Stimulated activated CD4-positive, alpha-beta T cell treated with anti-CD3 and anti-CD28 coated beads, Interleukin-2, amount 100 ng/mL, for 4 hours (primary cell): ENCODE measurements at places on chromosomes 7 and 10.

DNA sequence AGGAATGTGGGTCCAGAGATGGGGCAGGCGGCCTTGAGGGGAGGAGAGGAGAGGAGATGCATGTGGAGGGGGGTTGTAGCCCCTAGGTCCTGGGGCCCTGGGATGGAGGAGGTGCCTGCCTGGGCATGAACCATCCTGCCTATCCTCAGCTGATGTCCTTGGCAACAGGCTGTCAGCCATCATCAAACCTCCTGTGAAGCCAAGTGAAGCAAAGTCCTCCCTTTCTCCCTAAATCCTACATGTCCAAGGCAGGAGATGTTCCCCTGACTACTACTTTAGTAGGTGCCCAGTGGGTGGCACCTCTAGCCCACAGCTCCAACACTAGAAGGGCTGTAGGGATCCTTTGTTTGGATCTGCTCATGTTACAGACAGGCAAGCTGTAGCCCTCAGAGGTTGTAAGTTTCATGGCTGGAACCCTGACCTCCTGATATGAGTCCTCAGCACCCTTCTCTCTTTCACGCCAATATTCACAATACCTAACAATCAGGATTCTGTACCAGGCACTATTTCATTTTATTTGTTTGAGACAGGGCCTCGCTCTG, 66.6 kb upstream of the SYPL1 start:
- DNase-seq, result no peak

GRCh38 chr10:14945108-14945507, 8.8 kb downstream of the DCLRE1C start:
- no peak for DNase-seq

GRCh38 chr7:78264105-78264504, 465.5 kb downstream of the PHTF2 start:
- DNase-seq, result no peak

GRCh38 chr7:129649128-129649690, 37.7 kb downstream of the NRF1 start:
- DNase-seq, result no peak

GRCh38 chr7:69929622-69930021, 331.3 kb downstream of the AUTS2 start:
- no peak for DNase-seq

DNA sequence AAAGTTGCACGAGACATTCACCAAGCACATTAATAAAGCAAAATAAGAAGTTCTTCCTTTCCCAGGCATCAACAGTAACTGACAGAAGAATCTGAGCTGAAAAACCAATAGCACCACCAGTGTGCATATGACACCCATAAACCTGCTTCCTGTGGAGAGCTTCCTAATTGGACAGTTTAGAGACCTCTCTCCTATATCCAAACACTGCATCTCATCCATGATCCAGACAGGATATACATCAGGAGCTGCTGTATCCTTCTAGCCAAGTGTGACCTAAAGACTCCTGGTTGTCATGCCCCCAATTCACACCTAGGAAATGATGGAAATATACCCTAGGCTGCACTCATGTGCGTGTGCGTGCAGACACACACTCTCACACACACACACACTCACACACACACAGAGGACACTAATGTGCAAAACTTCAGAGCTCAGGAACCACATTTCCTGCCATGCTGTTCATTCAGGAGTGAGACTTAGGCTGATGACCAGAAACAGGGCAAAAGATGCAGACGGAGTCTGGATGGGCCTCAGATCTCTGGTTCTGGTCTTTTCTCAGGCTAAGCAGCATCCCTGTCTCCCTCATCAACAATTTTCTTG, 58.0 kb downstream of the MAP3K8 start:
- DNase-seq, result no peak

- no peak for DNase-seq
Measured at GRCh38 chr10:95416270-95416669, 125.5 kb upstream of the PDLIM1 start.

- DNase-seq, result no peak
Measured at GRCh38 chr7:132619967-132620366, 43.7 kb upstream of the PLXNA4 start.

DNA sequence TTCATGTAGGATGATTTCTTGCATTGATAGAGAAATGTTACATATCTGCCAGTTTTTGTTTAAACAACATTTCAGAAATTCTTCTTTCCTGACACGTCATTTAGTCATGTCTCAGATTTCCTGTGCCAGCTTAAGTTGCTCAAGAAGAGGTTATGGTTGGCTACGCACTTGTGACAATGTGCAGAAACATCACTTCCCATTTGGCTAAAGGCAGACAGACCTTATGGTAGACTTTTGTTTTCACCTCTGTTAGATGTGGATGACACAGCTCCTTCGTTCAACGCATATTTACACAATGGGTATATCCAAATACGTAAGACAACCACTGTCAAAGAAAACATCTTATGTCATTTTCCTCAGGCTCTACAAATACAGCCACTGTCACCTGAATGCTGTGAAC, 125.8 kb downstream of the DOCK4 start:
- DNase-seq, result no peak

DNA sequence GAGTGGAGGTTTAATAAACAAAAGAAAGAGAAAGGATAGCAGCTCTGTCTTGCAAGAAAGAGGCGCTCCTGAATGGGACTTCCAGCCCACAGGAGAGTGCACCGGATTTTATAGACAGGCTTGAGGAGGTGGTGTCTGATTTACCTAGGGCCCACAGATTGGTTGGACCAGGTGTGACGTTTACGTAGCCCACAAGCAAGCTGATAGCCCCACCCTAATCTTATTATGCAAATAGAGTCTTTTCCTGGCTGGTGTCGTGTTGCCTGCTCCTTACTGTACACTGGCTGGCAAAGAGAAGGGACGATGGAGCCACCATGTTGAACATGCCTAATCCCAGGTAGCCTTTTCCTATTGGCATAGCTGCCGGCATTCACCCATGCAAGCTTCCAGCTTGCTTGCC, 319.7 kb upstream of the POM121L12 start:
- DNase-seq, result no peak

GRCh38 chr7:73770860-73771670, 995 bp upstream of the CLDN3 start:
- DNase-seq, result no peak

DNA sequence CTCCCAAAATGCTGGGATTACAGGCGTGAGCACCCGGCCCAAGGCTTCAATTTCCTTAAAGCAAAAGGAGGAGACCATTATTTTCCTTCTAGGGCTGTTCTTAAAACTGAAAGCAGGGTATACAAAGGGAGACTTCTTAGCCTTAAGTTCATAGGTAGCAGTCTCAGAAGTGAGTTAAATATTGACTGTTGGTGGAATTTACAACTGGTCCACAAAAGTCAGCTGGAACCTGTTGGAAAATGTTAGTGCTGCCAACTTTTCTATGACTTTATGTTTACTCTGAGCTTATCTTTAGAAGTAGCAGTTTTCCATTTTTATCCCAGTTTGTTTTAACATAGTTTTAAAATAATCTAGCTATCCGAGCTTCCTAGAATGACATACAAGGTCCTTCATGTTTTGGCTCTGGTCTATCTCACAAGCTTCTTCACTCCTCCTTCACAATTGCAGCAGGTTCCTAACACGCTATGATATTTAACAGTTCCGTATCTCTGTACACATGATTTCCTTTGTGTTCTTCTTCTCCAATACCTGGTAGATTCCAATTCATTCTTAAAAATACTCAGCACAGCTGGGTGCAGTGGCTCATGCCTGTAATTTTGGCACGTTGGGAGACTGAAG, 3.3 kb downstream of the SLC26A3 start:
- no peak for DNase-seq

DNA sequence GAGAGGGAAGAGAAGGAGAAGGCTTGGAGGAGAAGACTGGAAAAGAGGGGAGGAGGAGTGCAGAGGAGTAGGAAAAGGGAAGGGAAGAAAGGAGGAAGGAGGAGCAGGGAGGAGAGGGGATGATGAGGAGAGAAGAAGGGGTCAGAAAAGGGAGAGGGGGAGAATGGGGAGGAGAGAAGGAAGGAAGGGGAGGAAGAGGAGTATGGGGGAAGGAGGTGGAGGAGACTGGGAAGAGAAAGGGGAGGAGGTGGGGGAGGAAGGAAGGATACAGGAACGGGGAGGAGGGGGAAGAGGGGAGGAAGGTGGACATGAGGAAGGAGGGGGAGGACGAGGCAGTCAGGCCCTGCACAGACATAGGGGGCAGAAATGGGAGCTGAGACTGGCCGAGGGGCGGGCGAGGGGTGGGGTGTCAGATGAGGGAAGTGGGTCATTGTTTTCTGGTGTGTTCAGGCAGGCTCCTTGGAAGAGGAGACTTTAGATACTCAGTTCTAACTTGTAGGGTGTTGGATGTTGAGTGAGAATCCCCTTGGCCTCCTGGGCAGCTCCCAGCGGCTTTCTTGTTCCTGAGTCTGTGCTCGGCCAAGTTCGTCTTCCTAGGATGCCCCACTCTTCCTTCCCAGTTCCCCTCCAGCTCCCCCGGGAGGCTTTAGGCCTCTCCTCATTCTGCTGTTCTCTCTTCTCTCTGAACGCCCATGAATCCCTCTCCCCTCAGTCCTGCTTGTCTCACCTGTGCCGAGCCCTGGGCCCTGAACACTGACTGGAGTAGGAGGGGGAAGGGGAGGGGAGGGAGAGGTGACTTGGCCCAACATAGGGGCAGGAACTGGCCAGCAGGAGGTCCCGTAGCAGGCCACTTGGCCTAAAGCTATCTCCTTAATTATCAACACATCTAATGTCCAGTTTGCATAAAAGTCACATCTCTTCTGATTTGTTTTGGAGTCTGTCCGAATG, 12.8 kb upstream of the CRHR2 start:
- DNase-seq, result no peak

DNA sequence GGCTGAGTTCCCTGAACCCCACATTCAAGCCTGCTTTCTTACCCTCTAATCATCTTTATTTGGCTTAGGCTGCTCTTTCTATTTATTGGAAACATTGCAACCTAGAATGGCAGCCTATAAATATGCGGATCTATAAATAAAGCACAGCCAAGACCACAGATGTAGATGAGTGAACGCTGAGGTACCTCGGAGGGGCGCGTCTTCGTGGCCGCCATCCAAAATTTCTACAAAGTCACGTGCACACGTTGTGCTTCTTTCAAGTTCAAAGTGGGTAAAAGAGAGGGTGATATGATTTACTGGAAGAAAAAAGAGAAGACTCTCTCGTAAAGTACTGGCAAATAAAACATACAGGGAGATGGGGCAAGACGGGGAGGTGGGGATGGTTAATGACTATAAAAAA, 132.6 kb upstream of the RSU1 start:
- no peak for DNase-seq

DNA sequence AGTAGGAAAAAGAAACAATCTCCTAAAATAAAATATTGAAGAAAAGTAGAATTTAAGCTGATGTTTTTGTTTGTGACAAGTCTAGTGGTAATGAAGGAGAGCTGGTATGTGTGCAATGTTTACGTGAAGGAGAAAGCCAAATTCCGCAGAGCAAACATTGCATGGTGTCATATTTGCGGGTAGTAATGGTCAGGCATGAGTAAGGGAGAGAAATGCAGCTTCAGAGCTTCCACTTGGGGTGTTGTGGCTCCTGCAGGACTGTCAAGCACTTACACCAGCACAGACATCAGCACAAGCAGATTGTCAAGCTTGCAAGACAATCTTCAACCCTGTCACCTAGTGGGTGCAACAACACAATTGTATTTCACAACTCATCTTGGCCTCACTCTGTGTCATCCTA, 136.5 kb upstream of the ETV1 start:
- DNase-seq, result no peak

- no peak for DNase-seq
Measured at GRCh38 chr10:9762966-9763656, 1254.6 kb upstream of the CELF2 start.

GRCh38 chr10:23432639-23433038, 6.2 kb upstream of the OTUD1 start:
- DNase-seq, result no peak

- DNase-seq, result no peak
Measured at GRCh38 chr10:4770801-4771553, 55.0 kb upstream of the AKR1E2 start.

DNA sequence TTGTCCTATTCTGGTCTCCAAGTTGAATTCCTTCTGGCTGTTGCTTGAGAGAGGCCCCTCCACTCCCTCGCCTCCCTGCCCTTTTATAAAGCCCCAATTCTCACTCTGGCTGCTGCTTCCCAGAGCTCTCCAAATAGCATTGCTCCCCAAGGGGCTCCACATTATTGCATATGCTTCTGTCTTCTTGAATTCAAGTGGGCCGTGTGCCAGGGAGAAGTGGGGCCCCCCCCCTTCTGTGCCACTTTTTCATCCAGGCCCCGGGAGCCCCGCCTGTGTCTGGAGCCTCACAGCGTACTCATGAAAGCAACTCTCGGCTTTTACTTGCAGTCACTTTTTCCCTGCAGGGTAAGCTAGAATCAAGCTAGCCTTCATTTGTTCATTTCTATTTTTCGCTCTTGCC, 265.1 kb downstream of the CCSER2 start:
- no peak for DNase-seq

- DNase-seq, result no peak
Measured at GRCh38 chr7:100093925-100094486, 5.2 kb downstream of the COPS6 start.

DNA sequence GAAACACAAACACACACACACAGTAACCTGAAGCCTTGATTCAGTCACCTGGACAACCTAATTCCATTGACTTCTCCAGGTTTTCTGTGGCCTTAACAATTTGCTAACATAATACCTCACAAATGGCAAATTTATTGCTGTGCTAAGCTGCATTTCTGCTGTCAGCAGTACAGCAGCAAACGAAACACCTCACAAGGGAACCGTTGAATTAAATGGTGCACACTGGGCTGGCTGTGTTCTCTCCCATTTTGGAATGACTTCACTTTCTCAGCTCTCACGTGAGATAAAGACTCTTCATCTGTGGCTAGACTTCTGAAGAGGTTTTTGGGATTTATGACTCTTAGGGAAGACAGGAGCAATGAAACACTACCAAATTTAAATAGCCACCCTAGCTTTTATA, 152.5 kb downstream of the GPR158 start:
- no peak for DNase-seq

DNA sequence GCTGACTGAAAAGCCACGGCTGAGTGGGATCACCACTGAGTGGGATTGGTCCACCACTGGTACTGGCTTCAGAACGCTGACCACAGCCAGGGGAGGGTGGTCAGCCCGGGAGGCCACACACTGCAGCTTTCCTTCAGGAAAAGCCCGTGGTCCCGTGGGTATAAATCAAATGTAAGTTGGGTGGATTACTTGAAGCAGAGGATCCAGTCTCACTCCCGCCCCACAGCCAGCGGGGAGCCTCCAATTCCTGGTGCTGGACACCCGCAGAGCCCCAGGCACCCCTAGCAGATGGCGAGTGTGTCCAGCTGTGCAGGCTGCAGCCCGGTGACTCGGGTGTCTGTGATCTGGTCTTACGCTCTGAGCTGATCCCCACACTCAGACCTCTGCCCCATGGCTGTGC, 231.1 kb upstream of the ZNF32 start:
- no peak for DNase-seq

- DNase-seq, result peak; percentile 51
Measured at GRCh38 chr10:79069325-79070080, 737 bp downstream of the ZMIZ1 start.

DNA sequence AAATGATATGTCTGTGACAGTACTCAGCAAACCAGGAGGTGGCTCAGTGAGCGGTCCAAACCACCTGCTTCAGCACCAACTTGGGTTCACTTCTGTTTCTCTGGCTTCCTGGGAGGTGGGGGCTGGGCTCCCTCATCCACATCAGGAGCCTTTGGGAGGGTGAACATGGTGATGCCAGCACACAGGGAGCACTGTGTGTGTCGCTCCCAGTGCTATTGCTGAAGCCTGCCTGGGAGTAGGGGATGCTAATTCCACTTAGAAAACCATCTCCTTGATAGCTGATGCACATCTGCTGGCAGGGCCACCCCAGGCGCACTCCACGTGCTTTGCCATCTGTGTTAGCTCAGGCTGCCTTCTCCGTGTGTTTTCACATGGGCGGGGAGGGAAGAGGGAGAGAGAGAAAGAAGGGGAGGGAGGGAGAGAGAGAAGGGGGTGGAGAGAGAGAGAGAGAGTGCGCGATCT, 58.0 kb downstream of the RAMP3 start:
- no peak for DNase-seq
